ENCODE measurements at places on chromosomes 7 and 10.
A peak's percentile ranks its signal among the peaks of the same experiment; 100 is the strongest.

DNA sequence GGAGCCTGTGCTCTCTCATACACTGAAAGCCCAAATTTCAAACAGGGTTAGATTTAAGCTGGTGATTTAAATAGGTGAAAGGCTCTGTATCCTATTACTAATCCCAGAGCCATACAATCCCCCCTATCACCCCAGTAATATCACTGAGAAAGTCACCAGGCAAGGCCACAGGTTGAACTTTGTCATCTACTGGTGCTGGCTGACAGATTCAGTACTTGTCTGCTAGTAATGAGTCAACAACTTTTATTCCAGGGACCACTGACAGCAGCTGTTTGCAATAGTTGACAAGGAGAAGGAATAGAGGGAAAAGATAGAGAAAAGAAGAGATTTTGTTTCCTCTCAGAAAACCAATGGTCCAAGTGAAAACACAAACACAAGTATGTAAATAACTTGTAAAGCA, 10.4 kb downstream of the ASB15 start:
- no peak for DNase-seq

DNA sequence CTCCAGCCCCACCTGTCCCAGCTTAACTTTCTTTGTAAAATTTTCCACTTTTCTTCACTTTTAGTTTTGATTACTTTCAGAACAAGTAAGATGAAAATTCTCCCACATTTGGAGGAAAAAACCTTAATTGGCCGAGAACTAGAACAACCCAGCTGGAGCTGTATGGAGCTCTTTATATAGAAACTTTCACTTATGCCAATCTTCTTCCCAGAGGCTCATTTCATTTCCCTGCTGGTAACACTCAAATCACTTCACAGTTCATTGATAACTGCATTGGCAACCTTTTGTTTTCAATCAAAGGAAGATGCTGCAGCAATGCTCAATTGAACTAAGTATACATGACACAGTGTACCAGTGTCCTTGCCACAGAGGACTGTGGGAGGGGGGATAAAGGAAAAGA, 176.2 kb upstream of the NOBOX start:
- no peak for DNase-seq

DNA sequence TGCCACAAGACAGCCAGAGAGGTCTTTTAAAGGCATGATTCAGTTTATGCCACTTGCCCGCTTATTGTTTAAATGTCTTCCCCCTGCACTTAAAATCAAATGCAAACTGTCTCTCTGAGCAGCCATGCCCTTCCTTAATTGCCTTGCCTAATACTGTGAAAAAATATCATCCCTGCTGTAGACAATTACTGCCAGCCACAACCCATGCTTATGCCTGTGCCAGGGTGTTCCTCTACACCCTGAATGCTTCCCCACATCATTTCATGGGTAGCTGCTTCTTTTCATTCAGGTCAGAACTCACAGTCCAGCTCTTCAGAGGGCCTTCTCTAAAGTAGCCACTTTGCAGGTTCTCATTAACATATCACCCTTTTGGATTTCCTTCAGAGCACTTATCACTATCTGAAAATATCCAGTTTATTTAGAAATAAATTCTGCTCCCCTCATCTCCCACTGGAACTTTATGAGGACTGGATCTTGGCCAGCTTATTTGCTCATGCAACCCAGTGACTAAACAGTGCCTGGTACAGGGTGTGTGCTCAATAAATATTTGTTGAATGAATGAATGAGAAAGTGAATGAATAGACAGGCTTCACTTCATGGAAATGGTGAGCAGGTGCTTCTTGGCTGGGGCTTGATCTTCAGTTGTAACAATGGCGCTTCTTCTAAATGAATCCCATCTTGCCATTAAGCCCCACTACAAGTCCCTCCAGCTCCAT, 162.4 kb upstream of the MDFIC start:
- no peak for DNase-seq

DNA sequence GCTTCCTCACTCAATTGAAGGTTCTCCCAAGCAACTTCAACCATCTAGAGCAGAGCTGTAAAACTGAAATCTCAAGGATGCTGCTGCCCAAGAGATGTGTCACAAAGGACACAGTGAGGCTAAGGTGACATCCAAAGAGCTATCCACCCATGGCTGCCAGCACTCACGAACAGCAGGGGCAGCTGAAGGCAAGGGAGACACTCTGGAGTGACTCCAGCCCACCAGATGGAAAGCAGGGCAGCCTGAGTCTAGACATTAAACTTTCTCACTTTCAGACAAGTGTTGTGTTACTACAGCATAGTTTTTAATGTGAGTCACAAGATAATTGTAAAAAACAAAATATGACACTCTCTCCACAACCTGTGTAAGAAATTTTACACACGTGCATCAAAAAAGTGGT, 113.5 kb downstream of the LARP4B start:
- no peak for DNase-seq

- no peak for DNase-seq
Measured at GRCh38 chr10:29691564-29692072, 56.8 kb upstream of the SVIL start.

DNA sequence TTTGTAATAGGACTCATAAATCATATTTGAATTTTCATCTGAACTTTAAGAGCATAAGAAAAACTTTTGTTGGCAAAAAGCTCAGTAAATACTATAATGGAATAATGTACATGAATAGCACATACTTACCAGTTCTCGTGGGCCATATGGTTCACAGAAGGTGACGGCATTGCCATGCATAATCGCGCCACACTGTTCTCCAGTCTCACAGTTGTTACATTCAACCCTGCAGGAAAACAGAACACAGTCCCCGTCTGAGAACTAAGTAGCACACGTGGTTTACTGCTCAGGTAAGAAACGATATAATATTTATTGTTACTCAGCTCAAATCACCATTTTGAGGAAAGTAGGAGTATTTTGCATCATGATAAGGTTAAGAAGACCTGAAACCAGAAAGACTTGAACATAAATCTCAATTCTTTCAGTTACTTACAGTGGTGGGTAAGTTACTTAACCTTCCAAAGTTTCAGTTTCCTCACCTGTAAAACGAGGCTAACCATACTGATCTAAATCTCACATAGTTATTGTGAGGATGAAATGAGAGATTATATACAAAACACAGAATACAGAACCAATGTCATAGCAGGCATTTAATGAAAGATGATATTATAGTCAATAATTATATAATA, 261.4 kb downstream of the RELN start:
- no peak for DNase-seq

- no peak for DNase-seq
Measured at GRCh38 chr7:114293289-114294012, 121.2 kb upstream of the FOXP2 start.

DNA sequence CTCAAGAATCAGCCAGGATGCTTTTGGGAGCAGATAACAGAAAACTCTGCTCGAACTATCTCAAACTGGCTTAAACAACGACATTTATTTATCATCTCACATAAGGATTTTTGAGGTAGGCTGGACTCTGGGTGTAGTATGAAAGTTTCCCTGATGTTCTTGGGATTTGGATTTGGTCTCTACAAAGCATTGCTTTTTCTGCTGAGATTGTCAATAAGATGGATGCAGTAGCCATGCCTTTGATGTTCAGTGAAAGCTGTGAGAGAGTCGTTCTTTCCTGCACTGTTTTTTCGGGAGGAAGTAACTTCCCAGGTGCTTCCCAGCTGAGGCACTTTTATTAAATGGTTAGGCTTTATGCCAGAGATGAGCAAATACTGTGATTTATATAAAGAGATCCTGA, 181.1 kb downstream of the PRKG1 start:
- DNase-seq = no peak

DNA sequence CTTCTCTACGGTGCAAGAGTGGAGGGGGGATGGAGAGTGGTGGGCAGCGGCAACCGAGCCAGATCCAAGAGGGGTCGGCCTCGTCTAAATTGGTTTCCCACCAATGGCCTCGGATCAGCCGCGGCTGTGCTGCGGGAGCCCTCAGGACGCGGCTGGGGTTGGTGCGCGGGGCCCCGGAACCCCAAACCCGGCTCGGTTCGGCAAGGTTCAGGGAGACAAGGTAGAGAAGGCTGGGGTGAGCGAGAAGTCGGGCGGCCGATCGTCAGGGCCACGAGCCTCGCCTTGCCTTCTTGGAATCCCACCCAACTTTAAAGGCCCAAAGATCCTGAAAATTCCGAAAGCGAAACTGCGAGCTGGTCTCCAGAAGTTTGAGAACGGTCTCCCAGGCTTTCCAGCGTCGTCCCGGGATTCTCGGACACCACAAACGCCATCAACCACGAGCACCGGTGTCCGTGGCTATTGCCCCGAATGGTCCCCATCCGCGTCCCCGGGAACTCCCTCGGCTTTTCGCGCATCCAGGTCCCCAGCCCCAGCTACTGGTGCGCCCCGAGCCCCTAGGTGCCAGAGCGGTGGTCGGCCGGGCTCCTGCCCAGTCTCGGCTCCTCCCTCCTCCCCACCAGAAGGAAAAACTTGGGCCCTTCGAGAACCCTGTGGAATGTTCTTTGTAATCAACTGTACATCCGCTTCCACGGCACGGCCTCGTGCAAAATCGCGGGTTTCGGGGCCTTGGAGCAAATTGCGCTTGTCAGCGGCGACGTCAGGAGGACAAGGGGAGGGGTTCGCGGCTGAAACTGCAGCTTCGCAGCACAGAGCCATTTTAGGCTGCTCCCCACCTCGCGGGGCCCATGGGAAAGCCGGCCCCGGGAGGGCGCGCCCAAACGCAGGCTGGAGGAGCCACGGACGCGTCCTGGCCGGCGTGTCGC, 3.2 kb downstream of the SFMBT2 start:
- no peak for DNase-seq

GRCh38 chr10:67527351-67527750, 168.6 kb downstream of the CTNNA3 start:
- DNase-seq = no peak

DNA sequence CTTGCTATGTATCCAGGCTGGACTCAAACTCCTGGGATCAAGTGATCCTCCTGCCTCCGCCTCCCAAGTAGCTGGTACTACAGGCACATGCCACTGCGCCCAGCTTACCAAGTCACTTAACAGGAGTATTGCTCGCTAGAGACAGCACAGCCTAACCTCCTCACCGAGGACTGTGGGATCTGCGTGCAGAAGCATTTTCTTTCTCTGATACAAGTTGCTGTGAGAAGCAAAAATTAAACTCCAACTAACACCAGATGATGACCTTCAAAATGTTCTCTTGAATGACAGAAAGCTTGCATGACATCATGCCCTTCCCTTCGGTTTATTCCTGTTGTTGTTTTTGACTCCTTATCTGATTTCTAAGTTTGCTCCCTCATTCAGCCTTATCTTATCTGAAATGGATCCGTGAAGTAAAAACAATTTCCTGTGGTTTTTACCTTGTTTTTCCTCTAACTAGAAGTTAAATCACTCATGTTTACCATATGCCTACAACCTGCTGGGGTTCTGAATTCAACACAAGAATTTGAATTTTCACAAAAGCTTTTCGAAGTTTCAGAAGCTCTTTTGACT, 94.4 kb upstream of the KIF5B start:
- no peak for DNase-seq

DNA sequence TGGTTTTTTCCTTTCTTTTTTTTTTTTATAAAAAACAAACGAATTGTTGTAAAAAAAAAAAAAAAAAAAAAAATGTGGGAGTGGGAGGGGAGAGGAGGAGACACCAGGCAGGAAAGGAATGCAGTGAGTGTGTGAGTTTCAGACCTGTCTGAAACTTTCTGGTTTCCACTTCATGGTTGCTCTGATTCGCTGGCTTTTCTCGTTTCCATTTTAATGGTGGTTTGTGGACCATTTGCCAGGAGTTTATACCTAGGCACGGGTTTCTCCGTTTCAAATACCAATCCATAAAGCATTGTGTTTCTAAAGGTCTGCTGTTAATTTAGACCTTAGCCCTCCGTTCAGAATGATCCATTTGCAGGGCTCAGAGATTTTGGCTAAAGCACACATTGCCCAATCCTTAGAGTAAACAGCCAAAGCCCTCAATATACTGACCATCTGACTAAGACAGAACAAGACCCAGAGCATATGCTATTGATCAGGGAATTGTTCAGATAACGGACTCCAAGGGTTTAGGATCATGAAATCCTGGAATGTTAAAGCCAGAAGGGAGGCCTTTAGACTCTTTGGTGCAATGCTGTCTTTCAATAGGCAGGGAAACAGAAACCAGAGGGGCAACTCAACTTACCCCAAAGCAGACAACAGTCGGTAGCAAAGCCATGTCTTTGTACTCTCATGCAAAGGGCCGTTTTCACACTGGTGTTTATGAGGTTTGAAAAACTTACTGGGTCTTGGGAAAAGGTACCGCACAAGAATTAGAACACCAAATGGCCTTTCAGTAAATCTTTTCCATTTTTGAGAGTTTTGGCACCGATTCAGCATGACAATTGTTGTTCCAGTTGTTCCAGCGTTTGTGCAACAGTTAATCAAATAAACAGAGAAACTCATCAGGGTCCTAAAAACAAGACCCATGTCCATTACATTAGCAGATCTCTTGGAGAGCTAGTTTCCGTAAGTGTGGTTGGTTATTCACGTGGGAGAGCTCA, 94.3 kb upstream of the AGBL3 start:
- DNase-seq = peak; percentile 89

DNA sequence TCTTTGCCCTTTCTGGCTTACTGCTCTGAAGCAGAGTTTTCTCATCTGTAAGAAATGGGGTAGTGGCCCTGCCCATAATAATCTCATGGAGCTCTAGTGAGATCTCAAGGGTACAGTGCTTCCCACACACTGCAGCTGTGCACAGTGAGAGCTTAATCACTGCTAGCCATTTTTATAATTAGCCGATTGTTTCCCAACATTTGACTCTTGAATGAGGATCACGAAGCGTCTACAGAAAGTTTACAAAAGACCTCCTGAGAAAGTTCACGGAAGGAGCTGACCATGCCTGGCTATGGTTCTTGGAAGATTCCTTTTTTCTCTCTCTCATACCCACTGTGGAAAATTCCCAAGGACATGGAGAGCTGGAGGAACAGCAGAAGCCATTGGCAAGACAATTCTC, 70.4 kb downstream of the FAM171A1 start:
- no peak for DNase-seq

- DNase-seq = no peak
Measured at GRCh38 chr7:76066716-76067503, 19.0 kb downstream of the MDH2 start.

- DNase-seq = no peak
Measured at GRCh38 chr7:68074242-68074641, 1077.6 kb downstream of the TYW1 start.

GRCh38 chr7:12094365-12094921, 116.7 kb upstream of the TMEM106B start:
- DNase-seq = no peak

DNA sequence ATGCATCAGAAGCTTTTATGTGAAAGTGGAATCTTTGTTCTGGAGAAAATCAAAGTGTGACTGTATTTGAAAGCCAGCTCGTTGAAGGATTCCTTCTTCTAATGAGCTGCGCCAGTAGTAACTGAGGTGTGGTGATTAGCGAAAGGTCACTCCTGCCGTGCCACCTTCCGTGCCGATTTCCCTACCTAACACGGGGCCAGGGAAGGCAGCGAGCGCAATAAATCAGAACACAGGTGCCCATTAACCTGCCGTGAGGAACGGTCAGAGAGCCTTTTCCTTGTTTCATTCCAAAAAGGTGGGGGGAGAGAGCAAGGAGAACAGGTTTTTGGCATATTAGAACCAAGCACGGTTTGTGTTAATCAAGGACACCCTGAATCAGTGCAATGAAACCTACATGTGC, 258.0 kb downstream of the CELF2 start:
- no peak for DNase-seq
